AML-193 (cell line): ENCODE measurements at places on chromosomes 16 and 17.

GRCh38 chr16:84785843-84786581 lies 33.8 kb upstream of the CRISPLD2 start:
- DNase-seq = no peak

GRCh38 chr17:82297714-82298537 lies 19.5 kb downstream of the CD7 start:
- DNase-seq = peak; percentile 95

DNA sequence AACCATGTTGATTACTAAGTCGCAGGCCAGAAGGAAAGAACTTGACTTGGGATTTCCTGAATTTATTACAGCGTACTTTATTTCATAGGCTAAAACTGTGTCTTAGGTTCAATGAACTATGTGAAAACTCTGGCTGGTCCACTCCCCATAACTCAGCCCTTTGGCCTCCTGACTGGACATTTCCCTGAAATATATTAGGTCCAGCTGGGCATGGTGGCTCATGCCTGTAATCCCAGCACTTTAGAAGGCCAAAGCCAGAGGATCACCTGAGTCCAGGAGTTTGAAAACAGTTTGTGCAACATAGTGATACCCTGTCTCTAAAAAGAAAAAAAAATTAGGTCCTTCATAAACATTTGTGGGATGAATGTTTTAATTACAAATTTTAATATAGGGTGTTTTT lies 97.0 kb downstream of the CYLD start:
- DNase-seq = no peak

- DNase-seq = no peak
Observed at GRCh38 chr16:13756411-13757140, 163.4 kb upstream of the ERCC4 start.

DNA sequence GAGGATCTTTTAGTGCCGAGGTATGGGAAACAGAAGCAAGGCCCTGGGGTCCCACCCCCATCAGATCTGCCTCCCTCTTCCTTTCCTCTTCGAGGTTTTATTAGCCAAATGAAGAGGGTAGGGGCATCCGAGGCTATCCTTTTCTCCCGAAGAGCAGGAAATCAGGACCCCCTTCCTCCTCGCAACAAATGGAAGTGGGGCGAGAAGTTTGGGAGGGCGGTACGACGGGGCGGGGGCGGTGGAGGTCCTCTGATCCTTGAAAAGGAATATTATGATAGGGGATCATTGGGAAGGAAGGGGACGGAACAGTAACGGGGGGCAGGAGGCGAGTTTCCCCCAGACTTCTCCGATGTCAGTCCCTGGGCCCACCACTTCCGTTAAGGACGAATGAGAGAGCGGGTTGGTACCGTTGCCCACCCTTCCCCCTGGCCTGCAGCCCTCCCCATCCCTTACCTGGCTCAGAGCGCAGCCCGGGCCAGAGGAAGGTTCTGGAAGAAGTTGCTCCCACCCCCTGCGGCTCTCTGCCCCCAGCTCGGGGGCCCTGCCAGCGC lies 309 bp downstream of the FOXJ1 start:
- DNase-seq = no peak
